ENCODE measurements at places on chromosomes 1 and 21. TPM values are rescaled to one million over a fixed set of nuclear protein-coding genes. Genes with fewer than 3 reads are reported as not detected.

The EFNA3 gene
- 17.5 TPM for total RNA-seq

- no peak for DNase-seq
Measured at GRCh38 chr1:63789856-63790605, 16.2 kb downstream of the ROR1 start.

GRCh38 chr1:21320410-21321108, 30.3 kb upstream of the ECE1 start:
- peak; percentile 34 for DNase-seq

GRCh38 chr1:147451628-147452027, 89.7 kb upstream of the BCL9 start:
- DNase-seq, result no peak

DNA sequence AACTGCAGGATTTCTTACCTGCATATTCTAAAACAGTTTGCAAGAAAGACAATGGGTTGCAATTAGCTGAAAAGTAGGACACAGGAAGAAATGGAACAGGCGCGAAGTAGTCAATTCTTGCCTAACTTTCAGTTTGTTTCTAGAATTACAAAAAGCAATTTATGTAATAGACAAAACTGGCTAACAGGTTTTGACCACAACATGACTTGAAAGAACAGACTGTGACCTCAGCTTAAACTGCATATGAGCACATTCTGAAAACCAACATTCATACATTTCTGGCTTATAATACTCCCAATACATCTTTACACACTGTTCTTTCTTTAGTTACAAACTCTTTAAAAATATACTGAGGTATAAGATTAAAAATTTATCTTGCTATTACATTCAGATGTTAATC, 405.9 kb upstream of the B3GALT2 start:
- DNase-seq, result no peak

DNA sequence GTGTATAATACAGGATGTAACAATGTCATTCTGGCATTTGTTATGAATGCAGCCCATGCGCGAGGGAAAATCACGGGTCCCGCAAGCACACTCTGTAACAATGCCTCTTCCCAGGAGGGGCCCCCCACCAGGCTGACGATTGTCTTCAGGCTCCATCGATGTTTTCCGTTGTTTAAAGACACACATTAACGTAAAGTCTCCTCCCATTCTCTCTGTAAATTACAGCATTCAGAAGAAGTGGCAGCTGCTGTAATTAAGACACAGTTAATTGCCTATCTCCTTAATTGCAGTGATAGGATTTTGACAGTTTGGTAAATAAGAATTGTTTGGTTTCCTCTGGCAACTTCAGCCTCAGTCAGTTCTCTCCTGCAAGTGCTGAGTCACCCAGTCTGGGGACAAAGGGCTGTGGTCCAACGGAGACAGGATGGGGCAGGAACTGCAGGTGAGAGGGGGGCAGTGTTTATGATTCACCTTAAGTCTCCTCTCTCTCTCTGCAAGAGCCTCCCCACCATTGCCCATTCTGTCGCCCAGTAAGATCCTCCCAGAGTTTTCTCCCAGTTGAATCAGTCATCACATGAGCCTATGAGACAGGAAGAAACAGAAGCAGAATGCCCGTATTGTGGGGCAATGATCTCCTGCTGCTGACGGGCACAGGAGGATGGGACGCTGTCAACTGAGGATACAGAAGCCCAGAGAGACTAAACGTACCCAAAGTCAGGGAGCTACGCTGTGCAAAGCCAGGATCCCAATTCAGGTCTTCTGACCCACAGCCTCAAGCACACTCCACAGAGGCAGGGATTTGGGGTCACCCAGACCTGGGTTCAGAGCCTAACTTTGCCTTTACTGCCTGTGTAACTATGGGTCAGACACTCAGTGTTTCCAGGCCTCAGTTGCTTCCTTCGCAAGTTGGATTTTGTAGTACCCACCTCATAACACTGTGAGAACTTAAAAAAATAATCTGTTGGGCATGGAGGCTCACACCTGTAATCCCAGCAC, 110.0 kb downstream of the ADSS2 start:
- peak; percentile 70 for DNase-seq

GRCh38 chr1:205042911-205043806, at the start of gene CNTN2:
Gene CNTN2 (plus strand): TSS chr1:205043212. CDS start chr1:205053186, 9,974 bp downstream.
- peak; percentile 89 for DNase-seq

The LCE3D gene
- not detected for total RNA-seq

- no peak for DNase-seq
Measured at GRCh38 chr1:209356976-209357377, 226.5 kb upstream of the CAMK1G start.

GRCh38 chr1:90990779-90991178, 31.1 kb downstream of the ZNF644 start:
- DNase-seq, result no peak

GRCh38 chr1:207647671-207648333, 2.9 kb downstream of the CR1L start:
- DNase-seq, result no peak

All from H7 (cell line).